ENCODE measurements at places on chromosomes 2 and 18.

- no peak overlapping the region for H3K27ac ChIP-seq
- H3K4me3 ChIP-seq: no peak overlapping the region
- H3K27me3 ChIP-seq: no peaks in the 10 kb centered on the region
- H3K36me3 ChIP-seq: no peaks in the 10 kb centered on the region
Observed at GRCh38 chr2:150620855-150621254, 133.4 kb upstream of the RND3 start.

DNA sequence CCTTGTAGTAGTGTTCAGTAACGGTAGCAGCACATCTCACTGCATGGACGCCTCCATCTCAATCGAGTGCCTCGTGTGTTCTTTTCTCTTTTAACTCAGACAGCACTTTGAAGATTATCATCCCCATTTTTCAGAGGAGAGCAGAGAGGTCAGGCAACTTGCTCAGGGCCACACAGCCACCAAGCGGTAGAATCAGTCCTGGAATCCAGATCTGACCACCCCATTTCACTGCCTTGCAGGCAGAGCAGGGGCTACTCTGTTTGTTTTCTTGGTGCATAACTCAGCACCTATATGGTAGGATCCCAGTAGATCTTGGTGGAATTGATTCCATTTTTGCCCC lies 129.5 kb downstream of the SMAD7 start:
- H3K27ac ChIP-seq: peak overlapping the region; percentile 42
- H3K4me1 ChIP-seq: peaks cover 31% of the 10 kb centered on the region
- no peak for DNase-seq
- H3K27me3 ChIP-seq: no peaks in the 10 kb centered on the region
- H3K36me3 ChIP-seq: no peaks in the 10 kb centered on the region

DNA sequence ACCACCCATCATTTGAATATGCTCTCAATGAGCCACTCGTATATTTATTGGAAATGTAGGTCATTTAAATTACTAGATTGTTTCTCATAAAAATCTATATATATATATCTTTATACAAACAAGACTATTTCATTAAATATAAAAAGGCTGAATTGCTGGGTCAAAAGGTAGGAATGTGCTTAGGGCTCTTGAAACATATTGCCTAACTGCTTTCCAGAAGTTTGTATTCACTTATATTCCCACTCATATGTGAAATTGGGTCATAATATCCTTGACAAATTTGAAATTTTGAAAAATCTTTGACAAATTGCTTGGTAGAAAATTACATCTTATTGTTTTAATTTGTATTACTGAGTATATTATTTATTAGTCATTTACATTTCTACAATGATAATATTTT lies 999.8 kb upstream of the CDH2 start:
- H3K4me3 ChIP-seq: no peak overlapping the region
- H3K27ac ChIP-seq: no peak overlapping the region
- H3K27me3 ChIP-seq: no peaks in the 10 kb centered on the region
- H3K36me3 ChIP-seq: no peaks in the 10 kb centered on the region

DNA sequence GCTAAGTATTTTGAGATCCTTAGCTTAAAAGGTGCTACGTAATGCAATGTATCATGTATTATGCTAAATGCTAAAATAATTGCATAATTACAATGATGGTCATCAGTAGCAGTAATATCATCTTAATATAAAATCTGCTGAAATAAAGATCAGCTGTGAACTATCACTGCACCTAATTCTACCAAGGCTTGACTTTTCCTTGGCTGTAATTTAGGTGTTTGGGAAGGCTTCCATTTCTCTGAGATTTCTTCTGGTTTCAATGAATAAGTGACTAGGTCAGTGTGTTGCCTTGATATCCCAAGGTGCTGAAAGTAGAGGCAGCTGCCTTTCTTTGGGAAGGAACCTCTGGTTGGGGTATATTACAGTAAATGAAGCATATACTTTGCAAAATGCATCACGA lies 376.1 kb downstream of the STK39 start:
- no peaks in the 10 kb centered on the region for H3K27me3 ChIP-seq
- H3K4me3 ChIP-seq: no peak overlapping the region
- H3K4me1 ChIP-seq: no peaks in the 10 kb centered on the region
- H3K27ac ChIP-seq: no peak overlapping the region
- H3K36me3 ChIP-seq: no peaks in the 10 kb centered on the region

GRCh38 chr2:38653715-38654527 lies 12.0 kb upstream of the GALM start:
- peaks cover 68% of the 10 kb centered on the region for H3K4me1 ChIP-seq
- H3K4me3 ChIP-seq: peak overlapping the region; percentile 63
- DNase-seq: peak; percentile 89
- H3K27me3 ChIP-seq: no peaks in the 10 kb centered on the region
- H3K27ac ChIP-seq: peak overlapping the region; percentile 91

DNA sequence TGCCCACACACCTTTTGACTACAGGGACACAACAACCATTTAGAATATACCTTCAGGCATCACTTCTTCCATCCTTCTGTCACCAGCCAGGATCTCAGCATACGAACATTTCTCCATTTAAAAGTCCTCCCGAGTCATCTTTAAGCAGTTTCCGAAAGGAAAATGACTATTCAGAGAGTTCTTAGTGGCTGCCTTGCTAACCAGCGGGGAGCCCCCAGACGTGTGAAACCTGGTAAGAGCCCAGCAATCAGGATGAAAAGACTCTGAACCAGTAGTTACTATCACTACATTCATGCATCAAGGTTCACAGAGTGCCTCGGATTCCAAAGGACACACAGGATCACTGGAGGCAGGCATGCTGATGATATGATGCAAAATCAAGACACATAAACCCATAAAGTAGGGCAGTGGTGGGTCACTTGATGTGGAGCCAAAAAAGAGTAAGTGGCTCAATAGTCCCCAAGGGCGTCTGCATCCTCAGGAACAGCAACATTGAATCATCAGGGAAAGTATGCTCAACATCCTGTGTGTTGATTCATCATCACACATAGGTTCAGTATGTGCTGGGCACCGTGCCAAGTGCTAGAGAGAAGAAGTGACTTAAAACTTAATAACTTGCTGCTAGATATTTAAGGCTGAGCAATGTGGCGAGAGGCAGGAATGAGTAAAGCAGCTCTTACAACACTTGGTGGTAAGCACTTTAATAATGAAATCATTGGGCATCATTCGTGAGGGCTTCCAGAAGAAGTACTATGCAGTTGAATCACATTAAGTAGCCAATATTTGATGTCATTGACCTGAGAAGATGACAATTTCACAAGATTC lies 4.4 kb downstream of the CCL20 start:
- H3K4me3 ChIP-seq: peak overlapping the region; percentile 42
- peaks cover 7% of the 10 kb centered on the region for H3K36me3 ChIP-seq
- peaks cover 39% of the 10 kb centered on the region for H3K4me1 ChIP-seq
- H3K27me3 ChIP-seq: peaks cover 5% of the 10 kb centered on the region
- DNase-seq: peak; percentile 94
- H3K27ac ChIP-seq: peak overlapping the region; percentile 79
